Nephron progenitor cell (in vitro differentiated cells): ENCODE measurements at places on chromosomes 3 and 15.

- no peak for DNase-seq
Observed at GRCh38 chr3:184815046-184815930, 3.3 kb downstream of the VPS8 start.

GRCh38 chr3:127015282-127016042 is 32.5 kb downstream of the PLXNA1 start:
- peak; percentile 47 for DNase-seq

GRCh38 chr15:79035814-79036213 is 54.8 kb downstream of the RASGRF1 start:
- no peak for DNase-seq

- no peak for DNase-seq
Observed at GRCh38 chr15:48175126-48175525, 3.0 kb downstream of the MYEF2 start.

GRCh38 chr3:171350364-171350763 is 109.8 kb downstream of the TNIK start:
- no peak for DNase-seq
